NCI-H748 treated with DMSO at 0.1 percent for 48 hours (cell line): ENCODE measurements at places on chromosomes 5 and 9.

DNA sequence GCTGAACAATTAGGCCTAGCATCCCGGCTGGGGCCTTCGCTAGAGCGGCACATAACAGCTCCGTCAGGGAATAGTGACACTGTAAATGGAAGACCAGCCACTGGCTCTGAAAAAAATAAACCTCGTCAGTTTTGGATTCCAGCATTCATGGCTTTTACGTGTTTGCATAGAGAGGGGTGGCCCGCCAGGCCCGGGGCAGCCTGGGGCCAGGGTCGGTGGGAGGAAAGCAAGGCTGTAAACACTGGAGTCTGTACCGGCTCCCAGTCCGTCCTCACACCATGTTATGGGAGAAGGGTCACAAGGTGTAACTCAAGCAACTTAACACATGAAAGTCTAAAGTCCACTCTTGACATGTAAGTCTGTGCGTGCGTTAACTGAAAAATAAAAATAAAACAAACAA lies 11.2 kb downstream of the CCNI2 start:
- no peak for DNase-seq

DNA sequence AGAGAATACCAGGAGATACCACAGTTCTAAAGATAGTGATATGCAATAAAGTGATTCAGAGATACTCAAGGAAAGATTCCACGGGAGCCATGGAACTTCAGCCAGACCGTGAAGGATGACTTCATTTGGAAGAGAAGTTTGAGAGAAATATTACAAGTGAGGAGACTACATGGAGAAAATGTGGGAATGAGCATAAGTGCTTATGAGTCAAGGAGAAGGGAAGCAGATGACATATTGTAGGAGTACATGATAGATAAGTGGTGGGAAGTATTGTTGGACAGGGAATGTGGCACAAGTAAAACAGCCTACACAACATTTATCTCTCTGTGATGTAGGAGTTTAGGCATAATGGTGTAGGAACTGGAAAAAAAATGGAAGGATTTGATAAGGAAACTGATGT lies 122.1 kb upstream of the FBXL17 start:
- no peak for DNase-seq

DNA sequence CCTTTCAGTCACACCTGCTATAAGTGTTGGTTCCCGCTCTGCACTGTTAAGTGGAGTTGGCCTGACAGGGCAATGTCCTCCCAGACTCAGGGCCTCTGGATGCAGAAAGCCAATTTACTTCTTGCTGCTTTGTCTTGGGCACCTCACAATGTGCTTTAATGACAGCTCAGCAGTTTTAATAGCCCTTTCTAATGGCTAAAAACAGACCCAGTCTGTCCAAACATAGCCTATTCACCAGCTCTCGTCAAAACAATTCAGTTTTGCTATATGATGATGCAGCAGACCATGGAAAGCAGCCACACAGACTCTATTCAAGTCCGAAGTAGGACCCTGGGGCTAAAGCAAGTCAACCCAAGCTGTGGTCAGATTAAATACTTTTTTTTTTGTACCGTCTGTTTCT lies 529.1 kb upstream of the SEMA6A start:
- DNase-seq = no peak

- DNase-seq = no peak
These were observed 958.5 kb downstream of the DTWD2 start for GRCh38 chr5:118029807-118030206.

GRCh38 chr5:172952034-172952511 lies 7.2 kb upstream of the RPL26L1 start:
- DNase-seq = no peak

- DNase-seq = no peak
These were observed 1.5 kb upstream of the CLIC3 start for GRCh38 chr9:136997830-136998234.

DNA sequence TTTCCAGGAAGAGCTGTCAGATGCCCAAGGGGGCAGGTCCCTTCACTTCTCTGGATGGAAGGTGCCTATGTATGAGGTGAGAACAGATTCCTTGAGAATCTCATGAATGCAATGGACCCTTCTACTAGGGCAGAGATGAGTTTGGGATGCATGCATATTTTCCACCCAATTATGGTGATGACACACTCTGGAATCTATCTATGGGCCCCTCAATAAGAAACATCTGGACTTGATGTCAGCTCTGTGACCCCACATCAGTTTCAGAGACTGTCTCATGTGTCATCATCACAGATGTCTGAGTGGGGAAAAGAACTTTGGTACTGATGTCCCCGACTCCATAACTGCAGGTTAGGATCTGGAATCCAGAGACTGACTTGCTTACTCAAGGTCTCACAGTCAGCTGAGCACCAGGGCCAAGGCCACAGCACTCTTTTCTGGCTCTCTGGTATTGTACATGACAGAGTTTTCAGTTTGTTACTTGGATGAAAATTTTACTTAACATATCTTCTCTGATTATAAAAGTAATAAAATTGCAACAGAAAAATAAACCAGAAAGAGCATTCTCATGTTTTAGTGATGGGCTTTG lies 177.0 kb downstream of the DCP2 start:
- no peak for DNase-seq

DNA sequence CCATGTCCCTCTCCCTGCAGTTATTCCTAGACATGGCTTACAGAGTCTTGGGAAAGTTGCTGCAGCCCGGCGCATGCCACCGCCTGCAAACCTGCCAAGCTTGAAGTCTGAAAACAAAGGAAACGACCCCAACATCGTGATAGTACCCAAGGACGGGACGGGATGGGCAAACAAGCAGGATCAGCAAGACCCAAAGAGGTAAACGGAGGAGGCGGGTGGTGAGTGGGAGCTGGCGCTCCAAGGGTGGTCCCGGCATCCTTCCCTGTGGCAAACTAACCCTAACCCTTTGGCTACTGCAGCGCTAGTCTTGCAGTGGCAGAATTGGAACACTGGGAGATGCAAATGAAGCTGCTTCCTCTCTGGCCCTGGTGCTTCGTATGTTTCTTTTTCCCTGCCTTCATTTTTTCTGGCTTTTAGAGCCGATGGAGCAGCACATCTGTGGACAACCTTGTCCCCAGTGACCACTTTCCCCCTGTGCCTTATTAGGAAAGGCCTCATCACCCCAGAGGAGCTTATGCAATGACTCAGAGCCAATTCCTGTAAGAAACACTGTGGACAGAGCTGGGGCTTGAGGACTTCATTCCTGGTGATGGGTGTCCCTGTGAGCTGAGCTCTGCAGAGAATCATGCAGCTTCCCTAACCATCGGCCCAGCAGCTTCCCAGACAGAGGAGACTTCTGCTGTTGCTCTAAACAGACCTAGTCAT lies 38.9 kb downstream of the PRRC2B start:
- DNase-seq = no peak

GRCh38 chr9:79639354-79639753 lies 67.6 kb downstream of the TLE4 start:
- no peak for DNase-seq

GRCh38 chr9:33102551-33103210 lies 26.2 kb upstream of the SMU1 start:
- DNase-seq = no peak

DNA sequence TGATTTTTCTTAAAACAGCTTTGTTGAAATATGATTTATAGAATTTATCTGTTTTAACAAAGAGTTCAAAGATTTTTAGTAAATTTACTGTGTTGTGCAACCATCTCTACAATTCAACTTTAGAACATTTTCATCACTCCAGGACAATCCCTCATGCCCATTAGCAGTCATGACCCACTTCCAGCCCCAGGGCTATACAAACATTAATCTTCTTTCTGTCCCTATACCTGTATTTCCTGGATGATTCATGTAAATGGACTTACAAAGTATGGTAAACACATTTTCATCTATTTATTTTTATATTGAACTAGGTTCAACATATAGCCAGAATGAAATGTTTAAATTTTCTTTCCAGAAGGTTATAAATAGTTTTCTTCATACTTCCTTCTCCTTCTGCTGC lies 127.8 kb upstream of the CCDC180 start:
- no peak for DNase-seq

DNA sequence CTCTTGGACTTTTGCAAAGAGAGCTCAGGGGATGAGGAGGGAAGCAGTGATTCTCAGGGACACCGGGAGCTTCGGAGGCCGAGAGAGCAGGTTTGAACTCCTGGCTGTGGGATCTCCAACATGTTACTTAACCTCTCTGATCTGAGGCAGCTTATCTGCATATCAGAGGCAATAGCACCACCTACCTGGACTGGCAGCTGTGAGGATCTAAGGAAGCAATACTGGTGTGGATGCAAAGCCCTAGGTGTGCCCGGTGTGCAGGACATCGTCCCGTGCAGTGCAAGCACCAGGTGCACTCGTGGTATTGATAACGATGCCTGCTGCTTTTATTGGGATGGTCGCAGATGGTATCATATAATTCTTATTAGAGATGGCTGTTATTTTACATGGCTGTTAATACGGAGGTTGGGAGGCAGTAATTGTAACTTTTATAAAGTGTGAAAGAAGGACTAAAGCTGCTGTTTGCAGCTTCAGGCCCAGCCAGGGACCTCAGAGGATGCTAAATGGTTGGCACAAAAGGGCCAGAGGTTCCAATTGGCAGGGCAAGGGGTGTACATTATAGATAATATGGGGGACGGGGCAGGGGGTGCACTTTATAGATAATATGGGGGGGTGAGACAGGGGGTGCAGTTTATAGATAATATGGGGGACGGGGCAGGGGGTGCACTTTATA lies 14.9 kb downstream of the COL5A1 start:
- DNase-seq = no peak

DNA sequence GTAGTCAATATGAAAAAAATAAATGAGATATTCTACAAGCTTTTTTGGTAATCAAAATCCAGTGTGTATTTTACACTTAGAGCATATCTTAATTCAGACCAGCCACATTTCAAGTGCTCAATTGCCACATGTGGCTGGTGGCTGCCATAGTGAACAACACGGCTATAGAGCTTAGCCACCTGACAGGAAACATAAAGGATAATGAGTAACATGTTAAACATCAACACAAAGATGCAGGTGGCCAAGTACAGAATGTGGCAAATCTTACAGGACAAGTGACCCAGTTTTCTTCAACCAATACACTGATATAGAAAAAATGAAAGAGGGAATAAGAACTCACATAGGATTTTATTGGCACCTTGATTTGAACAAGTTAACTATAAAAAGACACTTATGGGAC lies 61.4 kb downstream of the KIF24 start:
- DNase-seq = no peak

- DNase-seq = no peak
These were observed 40.4 kb downstream of the ACTBL2 start for GRCh38 chr5:57442080-57442839.

DNA sequence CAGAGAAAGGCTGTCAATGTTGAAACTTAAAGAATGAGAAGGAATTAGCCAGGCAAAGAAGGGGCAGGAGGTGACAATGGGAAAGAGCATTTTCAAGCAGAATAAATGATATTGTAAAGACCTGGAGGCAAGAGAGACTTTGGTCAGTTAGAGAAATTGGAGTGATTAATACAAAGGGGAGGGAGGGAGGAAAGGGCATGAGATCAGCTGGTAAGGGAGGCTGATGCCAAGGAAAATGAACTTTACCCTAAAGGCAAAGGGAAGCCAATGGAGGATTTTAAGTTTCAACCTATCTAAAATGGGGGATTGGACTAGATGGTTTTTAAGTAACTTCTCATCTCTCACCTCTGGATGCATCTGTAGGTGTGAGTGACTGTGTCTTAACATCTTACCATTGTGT lies 23.3 kb downstream of the C5 start:
- no peak for DNase-seq

DNA sequence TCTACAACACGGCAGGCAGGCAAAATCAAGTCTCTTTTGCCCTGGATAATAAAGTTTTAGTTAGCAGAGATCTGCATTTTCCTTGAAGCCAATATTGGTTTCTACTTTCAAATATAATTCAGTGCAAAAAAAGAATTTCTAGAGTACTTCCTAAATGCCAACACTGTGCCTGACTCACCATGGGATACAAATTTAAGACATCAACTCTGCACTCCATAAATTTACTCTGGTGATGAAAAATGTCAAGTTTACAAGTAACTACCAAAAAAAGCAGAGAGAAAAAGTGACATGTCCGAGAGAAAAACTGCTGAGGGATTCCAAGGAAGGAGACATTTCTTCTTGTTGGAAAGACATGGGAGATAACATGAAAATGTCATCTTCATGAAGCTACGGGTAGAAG lies 119.7 kb downstream of the RAPGEF6 start:
- DNase-seq = no peak

GRCh38 chr5:124007675-124008398 lies 495.9 kb downstream of the CSNK1G3 start:
- peak; percentile 33 for DNase-seq

DNA sequence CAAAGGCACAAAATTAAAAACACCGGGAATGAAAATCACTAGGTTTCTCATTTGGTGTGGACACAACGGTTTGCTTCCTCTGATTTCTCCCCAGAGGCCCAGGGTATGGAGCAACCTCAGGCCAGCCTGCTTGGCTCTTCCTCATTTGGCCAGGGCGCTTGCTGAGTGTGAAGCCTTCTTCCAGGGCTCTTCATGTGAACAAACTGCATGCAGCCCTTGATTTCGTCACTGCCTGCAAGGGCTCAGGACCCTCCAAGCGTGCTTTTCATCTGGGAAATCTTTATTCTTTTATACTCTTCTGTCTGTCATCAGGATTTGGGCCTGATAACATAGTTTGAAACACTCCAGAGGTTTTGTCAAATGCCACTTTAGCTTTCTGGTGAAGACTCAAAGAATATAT lies 122.6 kb upstream of the KLF4 start:
- DNase-seq = no peak

DNA sequence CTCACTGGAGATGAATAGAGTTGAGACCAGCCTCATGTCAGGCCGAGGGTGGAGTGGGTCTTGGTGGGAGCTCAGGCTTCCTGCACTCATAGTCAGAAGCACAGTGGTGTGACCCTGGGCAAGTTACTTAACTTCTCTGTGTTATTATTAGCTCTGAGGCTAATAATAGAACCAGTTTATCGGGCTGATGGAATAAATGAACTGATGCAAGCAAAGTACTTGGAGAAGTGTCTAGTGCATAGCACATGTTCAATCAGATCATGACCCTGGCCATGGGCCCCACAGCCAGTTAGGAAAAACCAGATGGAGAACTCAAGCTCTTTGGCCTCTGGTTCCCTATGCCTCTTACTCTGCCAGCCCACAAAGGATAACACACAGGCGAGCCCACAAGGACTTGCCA lies 45.3 kb upstream of the OSMR start:
- DNase-seq = no peak

- DNase-seq = no peak
These were observed 157.6 kb downstream of the SLC12A2 start for GRCh38 chr5:128241051-128241695.

- no peak for DNase-seq
These were observed 19.8 kb downstream of the TRIP13 start for GRCh38 chr5:912280-913091.
